ENCODE measurements at places on chromosomes 3 and 15. TPM values are rescaled to one million over a fixed set of nuclear protein-coding genes. Genes with fewer than 3 reads are reported as not detected.

GOLGA6D gene
- total RNA-seq: not detected

KNG1 gene
- not detected for total RNA-seq

ZNF662 gene
- total RNA-seq: 5.3 TPM

GOLGA8S gene
- not detected for total RNA-seq

PXYLP1 gene
- 10.5 TPM for total RNA-seq

MAPKAPK3 gene
- total RNA-seq: 166 TPM

CORO2B gene
- not detected for total RNA-seq

LTF gene
- total RNA-seq: not detected

TMEM43 gene
- total RNA-seq: 26.8 TPM

OXTR gene
- 0.60 TPM for total RNA-seq

CAPN7 gene
- total RNA-seq: 20.4 TPM

IL17RE gene
- 1.8 TPM for total RNA-seq
